ENCODE measurements at places on chromosomes 4 and X.

- DNase-seq = no peak
Measured at GRCh38 chrX:65695849-65696449, 28.5 kb downstream of the MSN start.

GRCh38 chr4:80074651-80075050, 1.6 kb upstream of the ANTXR2 start:
- DNase-seq = no peak

DNA sequence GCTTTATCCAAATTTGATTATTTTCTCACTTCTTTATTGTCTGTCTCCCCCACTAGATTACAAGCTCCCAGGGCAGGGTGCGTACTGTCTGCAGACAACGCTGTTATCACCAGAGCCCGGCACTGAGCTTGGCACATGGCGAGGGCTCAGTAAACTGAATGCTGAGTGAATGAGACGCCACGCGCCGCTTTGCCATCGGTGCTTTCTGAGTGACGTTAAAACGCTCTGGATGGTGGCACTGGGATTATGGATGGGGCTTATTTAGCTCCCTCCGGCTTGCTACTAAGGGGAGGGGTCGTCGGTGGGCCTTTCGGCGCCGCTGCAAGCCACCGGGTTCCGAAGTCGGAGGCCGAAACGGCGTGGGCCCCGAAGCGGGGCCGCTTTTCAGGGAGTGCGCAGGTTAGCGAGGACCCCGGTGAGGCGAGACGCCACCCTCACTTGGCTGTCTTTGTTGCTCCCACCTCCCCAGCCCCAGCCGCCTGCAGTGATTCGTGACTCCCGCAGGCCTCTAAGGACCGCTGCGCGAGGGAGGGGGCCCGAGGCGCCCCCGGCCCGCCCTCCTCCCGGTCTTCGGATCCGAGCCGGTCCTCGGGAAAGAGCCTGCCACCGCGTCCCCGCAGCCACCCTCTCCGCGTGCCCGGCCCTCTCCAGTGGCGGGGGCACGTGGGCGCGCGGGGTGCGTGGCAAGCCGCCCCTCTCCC, 569 bp upstream of the FHL1 start:
- DNase-seq = peak; percentile 12

- no peak for DNase-seq
Measured at GRCh38 chr4:107922486-107923473, 8.6 kb upstream of the CYP2U1 start.

DNA sequence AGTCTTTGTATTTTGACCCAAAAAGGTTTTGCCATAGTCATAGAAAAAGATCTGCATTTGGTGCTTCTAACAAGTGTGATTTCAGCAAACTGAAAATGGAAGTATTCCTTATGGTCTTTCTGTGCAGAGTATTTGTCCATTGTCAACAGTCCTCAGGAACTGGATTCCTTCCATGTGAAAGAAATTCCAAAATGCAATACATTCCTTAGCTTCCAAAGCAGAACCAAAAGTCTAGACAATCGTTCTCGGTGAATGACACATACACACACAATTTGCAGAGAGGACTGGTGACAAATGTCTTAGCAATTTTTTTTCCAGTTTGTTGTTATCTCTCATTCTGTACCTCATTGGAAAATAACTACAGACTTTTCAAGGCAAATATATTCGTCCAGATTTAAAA, 562.2 kb upstream of the SLIT2 start:
- no peak for DNase-seq
